ENCODE measurements at places on chromosomes 5 and 9. TPM values are rescaled to one million over a fixed set of nuclear protein-coding genes. Genes with fewer than 3 reads are reported as not detected.

GRCh38 chr9:97812247-97812543, 40.8 kb upstream of the FOXE1 start:
- DNase-seq, result no peak

- no peak for DNase-seq
These were observed 487.7 kb downstream of the GADD45G start for GRCh38 chr9:90092508-90092907.

The KCNN2 gene
- polyA plus RNA-seq, result 1.7 TPM

GRCh38 chr9:80177949-80178480, 606.2 kb downstream of the TLE4 start:
- DNase-seq, result no peak

The PDE4D gene
- polyA plus RNA-seq, result 9.2 TPM

DNA sequence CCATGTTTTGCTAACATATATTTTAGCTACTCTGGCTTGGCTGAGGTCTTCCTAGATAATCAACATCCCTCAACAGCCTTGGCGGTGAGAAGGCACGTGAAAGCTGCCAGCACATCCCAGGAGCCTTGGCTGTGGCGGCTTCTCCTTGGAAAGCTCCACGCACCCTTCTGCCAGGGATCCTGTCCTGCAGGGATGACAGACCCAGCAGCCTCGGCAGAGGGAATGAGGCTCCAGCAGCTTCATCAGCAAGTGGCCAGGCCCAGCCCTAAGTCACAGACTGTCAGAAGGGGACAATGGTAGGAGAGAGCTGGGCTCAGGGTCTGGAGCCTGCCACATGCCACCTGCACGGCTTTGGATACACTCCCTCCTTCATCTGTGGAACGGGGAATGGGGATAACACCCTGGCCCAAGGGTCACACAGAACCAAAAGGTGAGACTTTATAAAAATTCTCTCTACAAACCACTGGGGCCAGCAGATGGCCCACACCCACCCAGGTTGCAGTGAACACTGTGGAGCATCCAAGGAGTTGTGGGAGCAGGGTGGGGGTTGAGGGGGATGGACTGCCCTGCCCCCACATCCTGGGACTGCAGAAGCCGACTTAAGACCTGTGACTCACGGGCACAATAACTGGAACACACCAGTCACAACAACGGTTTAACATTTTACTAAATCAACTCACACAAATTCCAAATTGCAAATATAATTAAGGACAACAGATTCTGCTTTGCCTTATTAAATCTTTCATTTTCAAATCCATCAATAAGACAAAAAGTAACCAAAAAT, 65.1 kb downstream of the MACROH2A1 start:
- DNase-seq, result no peak

GRCh38 chr5:133950821-133951612, 17.4 kb downstream of the C5orf15 start:
- DNase-seq, result no peak

DNA sequence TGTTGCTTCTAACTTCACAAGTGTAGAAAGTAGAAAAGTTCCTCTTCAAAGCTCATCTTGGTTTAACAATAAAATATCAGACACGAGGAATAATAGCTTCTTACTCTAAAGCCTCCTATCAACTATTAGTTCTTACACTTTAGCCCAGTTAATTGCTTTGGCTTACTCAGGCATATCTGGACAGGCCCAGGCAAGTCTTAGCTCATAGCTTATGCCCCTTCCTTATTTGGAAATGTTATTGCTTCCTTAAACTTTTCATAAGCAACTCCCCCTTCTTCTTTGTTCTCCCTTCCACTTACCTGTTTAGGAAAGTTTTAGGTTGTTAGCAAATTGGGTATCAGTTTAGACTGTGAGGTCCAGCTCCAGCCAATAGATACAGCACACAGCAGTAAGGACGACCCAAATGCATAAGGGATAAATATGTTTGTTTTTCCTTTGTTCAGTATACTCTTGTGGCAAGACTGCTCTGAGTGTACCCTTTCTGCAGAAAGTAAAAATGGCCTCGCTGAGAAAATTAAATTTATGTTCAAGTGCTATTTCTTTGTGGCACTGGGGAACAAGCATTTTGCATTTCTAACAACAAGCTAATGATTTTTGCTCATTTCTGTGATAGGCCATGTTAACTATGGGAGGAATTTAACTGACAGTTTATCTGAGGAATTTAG, 162.1 kb downstream of the SMC2 start:
- no peak for DNase-seq

- peak; percentile 71 for DNase-seq
These were observed 42.8 kb downstream of the NFIB start for GRCh38 chr9:14271093-14271673.

DNA sequence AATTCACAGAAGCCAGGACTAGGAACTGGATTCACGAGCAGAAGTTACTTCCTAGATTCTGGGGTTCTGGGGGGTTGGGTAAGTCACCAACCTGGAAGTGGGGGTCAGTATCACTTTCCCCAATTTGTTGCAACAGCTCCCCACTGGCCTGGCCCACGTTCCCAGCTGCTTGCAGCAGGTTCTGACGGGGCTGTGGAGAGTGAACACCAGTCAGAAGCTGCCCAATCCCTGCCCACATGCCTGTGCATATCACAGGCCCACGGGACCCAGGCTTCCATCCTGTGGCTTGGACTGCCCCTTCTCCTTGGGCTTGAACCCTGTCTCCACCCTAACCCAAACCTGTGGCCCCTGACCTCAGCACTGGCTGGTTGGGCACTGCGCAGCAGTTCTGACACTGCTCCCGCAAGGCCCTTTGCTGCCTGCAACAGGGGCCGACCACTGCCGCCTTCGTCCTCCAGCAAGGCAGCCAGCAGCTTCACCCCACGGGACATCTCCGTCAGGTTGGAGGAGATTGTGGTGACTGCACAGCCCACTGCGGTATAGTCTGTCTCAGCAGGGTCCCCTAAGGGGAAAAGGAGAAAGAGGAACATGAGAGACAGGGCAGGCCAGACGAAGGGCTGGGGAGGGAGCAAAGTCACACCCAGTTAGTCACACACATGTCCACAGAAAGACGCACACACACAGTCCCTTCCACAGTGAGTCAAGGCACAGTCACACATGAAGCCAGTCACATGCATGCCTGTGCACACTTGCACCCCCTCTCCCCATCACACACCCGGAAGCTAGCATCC, 13.1 kb downstream of the TLN1 start:
- DNase-seq, result no peak

GRCh38 chr5:160545832-160546231, 124.2 kb downstream of the PTTG1 start:
- DNase-seq, result no peak

DNA sequence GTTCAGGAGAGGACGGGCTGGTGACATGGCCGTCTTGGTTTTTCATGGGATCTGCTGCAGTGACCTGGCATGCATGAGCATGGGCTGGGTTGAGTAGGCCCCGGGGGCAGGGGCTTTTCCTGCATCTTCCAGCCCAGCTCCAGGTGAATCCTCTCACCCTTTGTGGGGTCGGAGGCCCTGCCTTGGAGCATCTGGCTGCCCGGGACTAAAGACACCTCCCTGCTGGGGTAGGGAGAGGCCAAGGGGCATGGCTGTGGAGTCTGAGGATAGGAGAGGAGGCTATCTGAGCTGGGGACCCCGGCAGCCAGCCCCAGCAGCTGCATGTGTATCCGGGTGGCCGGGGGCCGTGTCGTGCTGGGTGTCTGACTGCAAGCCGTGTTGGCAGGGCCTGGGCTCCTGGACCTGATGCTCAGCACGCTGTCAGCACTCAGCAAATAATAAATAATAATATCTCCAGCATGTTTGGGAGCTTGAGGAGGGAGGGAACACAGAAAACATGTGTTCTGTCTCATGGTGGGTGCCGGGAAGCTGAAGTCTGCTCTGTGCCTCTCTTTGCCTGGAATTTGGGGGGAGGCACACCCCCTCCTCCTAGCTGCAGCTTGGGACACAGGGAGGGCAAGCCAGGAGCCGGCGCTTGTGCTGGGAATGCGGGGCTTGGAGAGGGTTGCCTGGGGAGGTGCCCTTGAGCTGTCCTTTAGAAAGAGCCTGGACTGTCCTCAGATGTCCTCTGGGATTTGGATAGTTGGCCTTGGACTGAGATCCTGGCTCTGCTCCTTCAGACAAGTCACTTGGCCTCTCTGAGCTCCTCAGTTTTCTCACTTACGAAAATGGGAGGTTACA, 28.4 kb upstream of the PITX1 start:
- DNase-seq, result no peak
